ENCODE measurements at places on chromosomes 11 and 22. TPM values are rescaled to one million over a fixed set of nuclear protein-coding genes. Genes with fewer than 3 reads are reported as not detected.

DNA sequence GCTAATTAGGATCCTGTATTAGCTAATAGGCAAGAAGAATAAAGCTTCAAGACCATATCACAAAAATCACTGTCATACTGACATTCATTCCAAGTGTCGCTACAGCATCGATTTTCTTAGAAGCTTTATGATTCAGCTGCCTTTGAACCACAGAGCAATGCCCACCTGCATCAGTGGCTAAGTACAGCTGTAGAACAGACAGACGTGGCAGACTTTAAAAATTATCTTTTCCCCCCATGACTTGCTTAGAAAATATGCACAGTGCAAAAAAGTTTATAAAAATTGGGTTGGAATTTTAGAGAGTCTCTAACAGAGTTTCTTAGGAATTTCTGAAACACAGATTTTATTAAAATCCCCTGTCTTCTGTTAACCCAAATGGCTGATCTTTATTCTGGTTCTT lies 120.8 kb downstream of the CADM1 start:
- DNase-seq, result no peak

GRCh38 chr11:19407677-19408270 lies 167.0 kb upstream of the E2F8 start:
- no peak for DNase-seq

- DNase-seq, result no peak
These were observed 68.7 kb downstream of the CCDC81 start for GRCh38 chr11:86443415-86443814.

DNA sequence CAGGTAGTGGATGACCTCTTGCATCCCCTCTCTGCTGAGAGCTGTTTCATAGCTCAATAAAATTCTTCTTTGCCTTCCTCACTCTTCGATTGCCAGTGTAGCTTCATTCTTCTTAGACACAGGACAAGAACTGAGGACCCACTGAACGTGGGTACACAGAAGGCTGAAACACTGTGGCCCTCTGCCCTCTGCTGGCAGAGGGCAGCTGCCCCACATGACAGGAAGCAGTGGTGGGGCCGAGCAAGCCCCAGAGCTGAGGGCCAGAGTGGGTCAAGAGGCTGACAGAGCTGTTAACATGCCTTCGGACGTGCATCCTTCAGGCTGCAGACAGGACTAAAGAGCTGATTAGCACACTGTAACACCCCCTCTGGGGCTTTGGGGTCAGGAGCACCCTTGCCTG lies 15.6 kb downstream of the SMC1B start:
- no peak for DNase-seq

DNA sequence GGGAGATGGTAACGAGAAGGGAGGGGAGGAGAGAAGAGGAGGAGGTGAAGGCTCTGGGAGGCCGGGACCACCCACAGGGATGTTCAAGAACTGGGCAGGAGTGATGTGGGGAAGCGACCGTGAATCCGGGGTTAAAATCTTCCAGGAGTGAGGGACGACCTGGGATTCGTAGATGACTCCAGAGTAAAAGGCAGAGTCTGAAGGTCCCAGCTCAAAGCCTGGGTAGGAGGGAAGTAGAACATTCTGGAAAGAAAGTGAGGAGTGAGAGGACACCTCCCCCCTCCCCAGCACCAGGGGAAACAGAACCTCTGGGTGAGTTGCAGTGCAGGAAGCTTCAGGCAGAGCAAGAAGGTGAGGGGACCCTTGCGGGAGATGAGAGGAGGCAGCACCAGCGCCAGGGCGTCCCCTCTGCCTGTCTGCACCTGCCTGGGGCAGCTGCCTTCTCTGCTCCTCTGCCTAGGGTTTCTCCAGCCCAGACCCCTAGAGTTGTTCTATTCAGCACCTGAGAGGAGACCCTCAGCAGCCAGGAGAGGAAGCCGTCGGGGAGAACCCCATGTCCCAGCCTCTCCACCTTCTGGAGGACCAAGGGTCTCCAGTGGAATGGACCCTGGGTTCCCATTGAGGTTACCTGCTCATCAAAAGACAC lies 49.7 kb downstream of the LINC01488 start:
- no peak for DNase-seq

GRCh38 chr11:72410956-72411355 lies 23.4 kb downstream of the CLPB start:
- no peak for DNase-seq

BTG4 gene
- total RNA-seq, result not detected

USP2 gene
- total RNA-seq, result 0.22 TPM

FGF19 gene
- not detected for total RNA-seq

NOX4 gene
- total RNA-seq, result not detected

PTPRCAP gene
- 389 TPM for total RNA-seq

GRAP2 gene
- 137 TPM for total RNA-seq

KLHL35 gene
- total RNA-seq, result 1.3 TPM

PANX3 gene
- not detected for total RNA-seq

Data from activated CD4-positive, alpha-beta T cell treated with anti-CD3 and anti-CD28 coated beads, Interleukin-2, amount 10 ng/mL, durations not matched to agents 7 days and 5 days (primary cell).